Retina (tissue), 1 donor: ENCODE measurements at places on chromosomes 16 and 17.

DNA sequence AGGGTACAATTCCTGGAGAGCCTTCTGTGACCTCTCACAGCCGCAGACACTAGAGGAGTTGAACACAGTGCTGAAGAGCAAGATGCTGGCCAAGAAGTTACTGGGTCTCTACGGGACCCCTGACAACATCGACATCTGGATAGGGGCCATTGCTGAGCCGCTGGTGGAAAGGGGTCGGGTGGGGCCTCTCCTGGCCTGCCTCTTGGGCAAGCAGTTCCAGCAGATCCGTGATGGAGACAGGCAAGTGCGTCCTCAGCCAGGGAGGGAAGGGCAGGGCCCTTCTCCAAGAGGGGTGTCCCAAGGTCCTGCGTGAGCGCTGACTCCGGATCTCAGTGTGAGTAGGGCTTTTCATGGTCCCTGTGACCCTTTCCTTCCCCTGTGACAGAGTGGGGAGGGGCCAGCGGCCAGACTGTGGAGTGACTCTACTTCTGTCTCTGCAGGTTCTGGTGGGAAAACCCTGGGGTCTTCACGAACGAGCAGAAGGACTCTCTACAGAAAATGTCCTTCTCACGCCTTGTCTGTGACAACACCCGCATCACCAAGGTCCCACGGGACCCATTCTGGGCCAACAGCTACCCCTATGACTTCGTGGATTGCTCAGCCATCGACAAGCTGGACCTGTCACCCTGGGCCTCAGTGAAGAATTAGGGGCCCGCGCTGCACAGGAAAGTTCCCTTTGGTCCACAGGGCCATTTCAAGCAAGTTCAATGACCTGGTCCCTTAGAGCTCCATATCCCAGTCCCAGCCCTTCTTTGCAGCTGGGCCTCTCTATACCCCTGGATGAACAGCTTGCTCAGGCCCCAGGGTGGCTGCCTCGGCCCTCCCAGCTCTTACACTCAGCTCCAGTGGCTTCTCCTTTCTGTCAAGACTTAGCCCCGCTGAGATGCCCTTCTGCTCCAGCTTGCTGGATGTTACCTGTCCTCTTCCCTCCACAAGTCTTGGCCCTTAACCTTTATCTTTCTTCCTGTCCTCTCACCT is 13.1 kb downstream of the MPO start:
- no peak for DNase-seq

DNA sequence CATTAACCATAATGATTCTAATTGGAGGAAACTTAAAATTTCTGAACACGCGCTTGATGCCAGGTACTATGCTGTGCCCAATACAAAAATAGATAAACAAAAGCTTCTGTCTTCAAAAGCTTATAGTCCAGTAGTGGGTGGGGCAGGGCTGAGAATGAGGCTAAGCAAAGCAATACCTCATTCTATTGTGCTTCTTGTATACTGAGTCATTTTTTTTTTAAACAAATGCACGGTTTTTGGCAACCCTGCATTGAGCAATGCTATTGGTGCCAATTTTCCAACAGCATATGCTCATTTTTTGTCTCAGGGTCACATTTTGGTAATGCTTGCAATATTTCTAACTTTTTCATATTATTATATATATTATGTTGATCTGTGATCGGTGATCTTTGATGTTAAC is 34.7 kb upstream of the HNF1B start:
- DNase-seq = no peak

DNA sequence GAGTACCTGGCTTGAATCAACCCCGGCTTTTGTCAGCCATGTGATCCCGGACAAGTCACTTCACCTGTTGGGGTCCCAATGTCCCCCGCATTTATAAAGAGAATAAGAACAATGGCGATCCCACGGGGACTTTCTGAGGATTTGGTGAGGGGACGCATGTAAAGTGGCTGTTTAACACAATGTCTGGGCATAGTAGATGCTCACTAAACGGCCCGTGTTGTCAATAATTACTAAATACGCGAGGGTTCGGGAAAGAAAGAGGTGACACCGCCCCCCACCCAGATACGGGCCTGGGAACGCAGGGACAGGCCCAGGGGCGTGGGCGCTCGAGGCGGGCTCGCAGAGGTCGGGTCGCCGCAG is 1.8 kb downstream of the SYNGR3 start:
- no peak for DNase-seq

DNA sequence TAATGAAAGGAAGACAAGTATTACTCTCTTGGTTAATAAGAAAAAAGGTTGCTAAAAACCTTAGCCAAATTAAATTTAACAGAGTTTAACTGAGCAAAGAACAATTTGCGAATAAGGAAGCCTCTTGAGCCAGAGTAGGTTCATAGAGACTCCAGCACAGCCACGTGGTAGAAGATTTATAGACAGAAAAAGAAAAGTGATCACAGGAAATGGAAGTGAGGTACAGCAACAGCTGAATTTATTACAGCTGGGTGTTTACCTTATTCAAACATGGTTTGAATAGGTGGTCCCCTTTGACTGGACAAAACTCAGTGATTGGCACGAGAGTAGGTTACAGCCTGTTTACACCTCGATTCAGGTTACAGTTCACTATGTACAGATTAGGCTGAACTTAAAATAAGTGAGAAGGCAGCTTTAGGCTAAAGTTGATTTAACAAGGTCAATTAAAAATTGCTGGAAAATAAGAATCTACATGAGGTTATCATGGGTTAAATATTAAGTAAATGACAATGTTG is 3.3 kb upstream of the CCL15 start:
- DNase-seq = no peak

DNA sequence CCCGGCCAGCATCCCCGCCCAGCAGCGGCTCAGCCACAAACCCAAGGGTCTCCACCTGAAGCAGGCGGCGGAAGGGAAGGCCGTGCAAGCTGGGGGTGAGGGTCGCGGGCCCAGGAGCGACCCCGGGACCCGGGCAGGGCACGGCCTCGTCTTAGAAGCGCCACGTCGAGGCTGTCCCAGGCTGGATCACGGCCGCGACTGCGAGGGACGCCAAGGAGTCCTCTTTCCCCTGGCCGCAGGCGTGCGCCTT is 538 bp upstream of the CCNF start:
- no peak for DNase-seq

DNA sequence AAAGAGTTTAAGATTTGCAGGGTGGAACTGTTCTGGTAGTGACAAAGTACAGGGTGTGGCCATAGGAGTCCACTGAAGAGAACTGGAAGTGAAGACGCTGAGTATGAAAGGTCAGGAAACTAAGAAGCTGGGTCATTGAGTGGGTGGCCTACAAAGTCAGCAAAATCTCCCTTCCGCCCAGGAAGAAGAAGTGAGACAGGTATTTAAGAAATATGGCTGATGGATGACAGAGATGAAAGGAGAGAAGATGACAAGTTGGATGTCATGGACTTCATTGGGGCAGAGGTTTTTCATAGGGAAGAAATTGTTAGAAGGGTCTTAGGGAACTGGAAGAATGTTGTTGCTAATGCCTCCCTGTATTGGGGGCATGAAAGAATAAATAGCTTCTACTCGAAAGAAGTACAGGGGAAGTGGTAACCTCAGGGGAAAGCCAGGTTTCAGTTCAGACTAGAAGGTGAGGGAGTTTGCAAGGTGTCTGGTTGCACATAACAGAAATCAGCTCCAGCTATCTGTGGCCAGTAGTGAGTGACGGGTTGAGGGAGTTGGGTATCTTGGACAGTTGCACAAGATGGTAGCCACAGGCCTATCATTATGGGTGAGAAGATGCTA is 33.6 kb upstream of the MED13 start:
- no peak for DNase-seq
